ENCODE measurements at places on chromosomes 6 and 20.

GRCh38 chr6:30357678-30358540, 13.0 kb downstream of the RPP21 start:
- peak; percentile 23 for DNase-seq

- no peak for DNase-seq
Observed at GRCh38 chr6:163533443-163533842, 118.9 kb downstream of the QKI start.

GRCh38 chr20:326645-327185, 1.4 kb downstream of the SOX12 start:
- DNase-seq, result no peak

DNA sequence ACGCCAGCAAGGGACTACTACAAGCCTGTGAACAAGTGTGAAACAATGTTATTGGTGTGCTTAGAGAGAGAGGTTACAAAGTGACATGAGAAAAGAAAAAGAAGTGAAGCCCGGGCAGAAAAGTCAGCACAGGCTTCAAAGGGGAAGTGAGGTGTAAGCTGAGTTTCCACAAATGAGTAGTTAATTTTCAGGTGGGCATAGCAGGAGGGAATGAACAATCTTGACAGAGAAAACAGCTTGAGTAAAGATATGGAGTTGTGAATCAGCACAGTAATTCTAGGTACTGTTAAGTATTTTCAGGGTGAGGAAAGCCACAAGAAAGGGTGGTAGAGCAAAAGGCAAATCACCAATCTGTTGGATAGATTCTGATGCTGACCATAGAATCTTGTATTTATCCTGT, 4.3 kb downstream of the KCNQ5 start:
- DNase-seq, result no peak

GRCh38 chr6:509676-510075, 118.1 kb downstream of the IRF4 start:
- DNase-seq, result no peak

GRCh38 chr6:18395177-18395855, 8.2 kb downstream of the RNF144B start:
- DNase-seq, result no peak

DNA sequence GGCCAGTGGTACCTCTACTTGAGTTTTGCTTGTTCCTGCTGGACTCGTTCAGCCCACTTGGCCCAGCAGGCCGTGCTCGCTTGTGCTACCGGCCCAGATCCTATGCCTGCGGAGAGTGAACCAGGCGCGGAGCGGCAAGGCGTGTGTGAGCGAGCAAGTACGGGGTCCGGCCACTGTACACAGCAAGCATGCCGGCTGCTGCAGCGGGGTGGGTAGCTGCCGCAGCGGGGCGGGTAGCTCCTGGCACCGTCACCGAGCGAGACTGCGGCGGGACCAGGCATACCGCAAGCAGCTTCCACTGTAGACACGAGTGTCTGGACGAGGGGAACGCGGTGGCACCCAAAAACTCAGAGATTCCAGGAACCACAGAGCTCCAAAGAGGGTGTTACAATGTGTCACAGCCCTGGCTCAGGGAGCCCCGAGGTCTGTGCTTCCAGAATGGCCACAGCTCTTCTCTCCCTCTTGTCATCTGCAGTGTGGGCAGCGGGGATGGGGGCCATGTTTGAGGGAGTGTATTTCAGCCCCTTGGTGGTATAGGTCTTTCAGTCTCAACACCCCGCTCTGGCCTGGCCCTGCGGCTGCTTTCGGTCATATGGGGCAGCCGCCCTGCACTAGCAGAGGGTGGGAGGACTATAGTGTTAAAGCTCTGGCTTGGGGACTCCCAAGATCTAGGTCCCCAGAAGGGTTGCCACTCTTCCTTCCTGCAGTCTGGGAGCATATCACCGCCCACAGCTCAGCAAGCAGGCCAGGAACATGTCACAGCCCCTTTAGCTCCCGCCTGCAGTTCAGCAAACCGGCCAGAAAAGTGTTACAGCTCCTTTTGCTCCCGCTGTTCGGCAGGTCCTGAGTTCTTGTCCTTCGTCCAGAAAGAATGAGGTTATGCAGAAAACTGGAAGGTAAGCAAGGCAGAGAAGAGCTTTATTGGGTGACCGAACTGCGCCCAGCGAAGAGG, 6.1 kb upstream of the RWDD1 start:
- no peak for DNase-seq

DNA sequence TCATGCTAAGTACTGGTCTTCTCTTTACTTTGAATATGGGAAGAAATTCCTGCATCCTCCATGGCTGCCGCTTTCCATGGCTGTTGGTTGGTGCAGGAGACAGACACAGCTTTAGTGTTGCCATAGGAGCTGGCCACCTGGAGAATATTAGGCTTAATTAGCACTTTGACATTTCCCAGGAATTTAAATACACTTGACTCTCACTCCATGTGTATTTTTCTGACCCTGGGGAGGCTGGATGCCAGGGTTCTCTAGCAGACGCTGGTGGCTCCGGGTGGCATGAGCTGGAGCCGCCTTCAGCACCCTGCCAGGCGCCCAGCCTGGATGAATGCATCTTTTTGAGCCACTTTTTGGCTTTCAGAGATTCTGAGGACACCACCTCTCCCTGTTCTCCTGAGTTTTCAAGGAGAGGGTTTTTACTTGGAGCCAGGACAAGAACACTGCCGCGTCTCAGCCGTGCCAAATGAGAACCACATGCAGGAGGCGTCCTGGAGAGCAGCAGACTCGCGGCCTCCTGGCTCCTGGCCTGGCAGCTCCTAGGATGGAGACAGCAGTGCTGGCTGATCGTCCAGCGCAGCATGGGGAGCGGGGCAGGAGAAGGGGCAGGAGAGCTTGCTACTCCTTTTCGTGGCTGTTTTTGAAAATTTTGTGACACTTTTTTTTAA, 258.8 kb downstream of the SMOC2 start:
- no peak for DNase-seq

DNA sequence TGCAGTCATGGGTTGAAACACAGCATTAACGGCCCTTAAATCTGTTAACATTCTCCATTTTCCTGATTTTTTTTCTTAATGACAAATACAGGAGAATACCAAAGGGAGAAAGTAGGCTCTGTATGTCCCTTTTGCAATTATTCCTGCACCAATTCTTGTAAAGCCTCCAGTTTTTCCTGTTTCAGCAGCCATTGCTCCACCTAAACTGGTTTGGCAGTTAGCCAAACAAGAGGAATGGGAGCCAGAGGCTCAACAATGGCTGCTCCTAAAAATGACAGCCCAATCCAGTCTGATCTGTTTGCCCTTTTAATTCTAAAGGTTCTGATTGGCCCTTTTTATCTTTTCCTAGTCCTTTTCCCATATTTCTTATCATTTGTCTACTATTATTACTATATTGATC, 284.2 kb upstream of the SGK1 start:
- DNase-seq, result no peak

- no peak for DNase-seq
Observed at GRCh38 chr6:91029211-91029610, 442.3 kb upstream of the MAP3K7 start.

- DNase-seq, result no peak
Observed at GRCh38 chr6:20008131-20008530, 171.0 kb downstream of the ID4 start.

DNA sequence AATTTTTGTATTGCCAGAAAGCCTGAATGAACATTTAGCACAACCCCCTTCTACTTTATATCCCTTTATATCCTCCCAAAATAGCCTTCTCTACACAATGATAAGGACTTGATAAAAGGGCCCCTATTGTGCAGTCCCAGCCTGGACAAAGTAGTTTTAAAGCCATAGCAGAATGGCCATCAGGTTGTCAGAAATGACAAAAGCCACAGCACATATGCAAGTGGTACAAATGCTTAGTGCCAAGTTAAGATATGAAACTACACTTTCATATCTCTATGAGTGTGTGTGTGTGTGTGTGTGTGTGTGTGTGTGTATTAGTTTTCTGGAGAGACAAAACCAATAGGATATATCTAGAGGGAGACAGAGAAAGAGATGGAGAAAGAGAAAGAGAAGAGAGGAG, 132.6 kb downstream of the SGK1 start:
- no peak for DNase-seq

- DNase-seq, result no peak
Observed at GRCh38 chr6:36735110-36736071, 37.8 kb downstream of the RAB44 start.

GRCh38 chr20:11544029-11544678, 373.5 kb upstream of the BTBD3 start:
- DNase-seq, result no peak

DNA sequence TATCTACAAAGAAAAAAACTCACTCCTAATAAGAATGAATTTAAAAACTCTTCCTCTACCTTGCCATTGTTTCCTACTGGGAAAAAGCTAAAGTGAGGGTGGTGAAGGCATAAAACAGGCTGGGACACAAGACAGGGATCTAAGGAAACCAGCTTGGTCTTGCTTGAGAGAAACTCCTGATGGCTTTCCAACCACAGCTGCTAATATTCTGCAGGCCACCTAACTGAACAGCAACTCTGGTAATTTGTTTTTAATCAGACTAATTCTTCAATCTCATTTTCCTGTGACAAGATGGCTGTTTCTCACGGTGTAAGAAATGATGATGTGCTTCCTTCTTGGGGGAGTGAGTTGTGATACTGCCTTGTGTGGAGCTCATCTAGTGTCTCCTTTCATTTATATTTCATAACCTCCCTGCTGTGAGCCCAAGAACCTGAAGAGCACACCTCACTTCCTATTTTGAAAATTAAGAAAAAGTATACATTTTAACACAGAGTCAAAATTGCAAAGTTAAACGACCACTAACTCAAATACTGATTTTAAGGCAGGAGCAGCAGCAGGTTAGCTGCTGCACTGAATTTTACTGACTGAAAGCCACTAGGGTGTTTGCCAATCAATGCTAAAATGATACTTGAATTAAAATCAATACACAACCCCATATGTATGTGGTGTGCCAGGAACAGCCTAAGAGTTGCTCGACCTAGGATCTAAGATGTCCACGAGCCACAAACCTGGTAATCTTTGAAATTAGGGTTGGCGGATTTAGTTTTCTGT, 58.0 kb downstream of the BACH2 start:
- DNase-seq, result no peak

DNA sequence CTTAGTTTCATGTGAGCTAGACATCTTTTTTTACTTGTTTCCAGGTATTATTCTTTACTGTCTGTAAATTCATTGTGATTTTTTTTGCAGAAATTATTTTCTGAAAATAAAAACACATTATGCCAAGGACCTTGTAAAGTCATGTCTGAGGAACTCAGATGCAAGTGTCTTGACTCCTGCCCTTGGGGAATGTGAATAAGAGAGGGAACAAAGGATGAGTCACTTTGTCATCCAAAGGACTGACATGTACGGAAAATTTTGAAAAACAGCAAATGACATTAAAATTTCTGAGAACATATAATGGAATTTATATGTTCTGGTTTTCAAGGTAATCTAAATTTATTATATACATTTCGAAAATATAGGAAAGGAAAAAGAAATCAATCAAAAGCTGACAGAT, 660.4 kb downstream of the CD109 start:
- DNase-seq, result no peak

- no peak for DNase-seq
Observed at GRCh38 chr6:25010176-25010575, 74.4 kb upstream of the RIPOR2 start.

DNA sequence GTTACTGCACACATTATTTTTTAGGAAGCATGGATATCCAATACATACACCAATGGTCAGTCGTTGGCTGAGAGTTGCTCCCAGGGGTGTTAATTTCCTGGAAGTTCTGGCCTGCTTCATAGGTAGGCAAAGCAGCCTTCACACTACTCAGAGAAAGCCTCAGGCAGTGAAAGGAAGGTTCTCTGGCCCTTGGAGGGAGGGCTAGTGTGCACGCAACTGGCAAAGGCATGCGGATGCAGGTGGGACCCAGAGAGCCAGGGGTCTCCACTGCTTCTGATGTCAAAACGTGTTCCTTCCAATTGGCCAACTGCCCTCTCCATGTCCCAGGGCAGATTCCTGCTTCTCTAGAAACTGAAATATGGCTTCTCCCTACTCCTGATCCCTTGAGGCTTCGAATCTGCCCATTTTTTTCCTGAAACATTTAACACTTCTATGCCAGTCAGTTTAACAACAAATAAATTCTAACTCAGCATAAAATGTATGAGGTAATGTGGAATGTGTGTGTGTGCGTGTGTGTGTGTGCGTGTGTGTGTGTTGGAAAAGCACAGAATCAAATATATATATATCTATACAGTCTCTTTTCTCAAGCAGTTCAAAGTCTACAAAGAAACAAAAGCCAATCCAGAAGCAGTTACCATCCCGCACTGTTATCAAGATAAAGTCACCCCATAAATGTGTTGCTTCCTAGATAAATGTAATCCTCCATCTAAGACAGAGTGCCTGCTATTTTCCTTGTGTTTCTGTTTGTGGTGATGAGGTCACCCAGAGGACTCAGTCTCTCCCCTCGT, 94.0 kb upstream of the HIVEP1 start:
- no peak for DNase-seq

DNA sequence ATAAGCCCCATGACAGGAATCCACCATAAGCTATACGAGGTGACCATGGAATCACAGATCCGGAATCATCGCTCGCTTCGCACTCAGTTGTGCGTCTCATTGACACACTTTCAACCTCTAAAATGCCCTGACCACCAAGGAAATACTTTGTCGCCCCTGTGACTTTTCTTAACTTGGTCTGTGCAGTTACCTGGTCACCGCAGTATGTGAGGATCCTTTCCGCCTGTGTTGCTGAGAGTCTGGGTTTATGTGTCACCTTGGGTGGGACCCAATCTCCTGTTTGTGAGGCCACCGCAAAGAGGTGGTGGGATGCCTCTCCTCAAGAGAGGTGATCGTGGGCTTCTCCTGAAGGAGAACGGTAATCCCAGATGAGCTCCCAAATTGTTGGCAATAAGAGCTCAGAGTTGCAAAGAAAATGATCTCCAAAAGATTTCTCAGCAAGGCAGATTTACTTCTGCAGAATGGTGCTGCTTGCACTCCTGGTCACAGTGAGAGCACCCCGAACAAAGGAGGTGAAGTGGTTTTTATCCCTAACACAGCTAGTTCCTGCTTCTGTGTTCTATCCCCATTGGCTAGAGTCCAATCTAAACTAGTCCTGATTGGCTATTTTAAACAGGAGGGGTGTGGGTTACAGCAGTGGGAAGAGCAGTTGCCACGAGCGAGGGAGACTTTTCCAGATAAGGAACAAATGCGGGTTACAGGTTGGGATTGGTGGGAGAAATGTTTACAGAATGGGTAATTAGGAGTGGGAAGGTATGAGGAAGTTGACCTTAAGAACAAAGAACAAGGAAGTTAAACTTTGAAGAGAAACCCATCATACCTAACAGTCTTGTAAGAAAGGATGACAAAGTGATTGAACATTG, 9.1 kb upstream of the ZNFX1 start:
- DNase-seq, result no peak

DNA sequence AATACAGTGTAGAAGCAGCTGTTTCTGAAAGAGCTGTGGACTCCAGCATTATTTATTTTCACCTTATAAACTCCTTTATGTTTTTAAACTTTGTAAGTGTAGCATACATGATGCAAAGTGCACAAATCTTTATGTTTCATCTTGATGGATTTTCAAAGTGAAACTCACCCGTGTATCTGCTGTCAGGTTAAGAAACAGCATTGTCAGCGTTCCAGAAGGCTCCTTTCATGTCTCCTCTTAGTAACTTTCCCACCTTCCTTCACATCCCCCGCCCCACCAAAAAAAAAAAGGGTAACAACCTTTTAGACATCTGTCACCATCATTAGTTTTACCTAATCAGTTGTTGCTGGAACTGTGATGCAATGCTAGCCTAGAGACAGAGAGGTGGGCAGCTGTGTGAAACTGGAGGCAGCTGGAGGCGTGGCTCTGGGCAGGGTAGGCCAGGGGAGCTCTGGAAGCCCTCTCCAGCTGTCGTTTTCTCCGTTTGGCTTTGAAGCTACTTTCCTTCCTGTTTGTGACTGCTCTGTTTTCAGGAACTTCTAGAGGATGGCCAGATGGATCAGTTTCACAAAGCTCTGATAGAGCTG, 7.2 kb downstream of the ACTR5 start:
- DNase-seq, result no peak

Measured in stimulated activated CD8-positive, alpha-beta memory T cell treated with anti-CD3 and anti-CD28 coated beads, Interleukin-12 subunit alpha, Interleukin-12 subunit beta, amount 100 ng/mL, for 1 hour (primary cell).